ENCODE measurements at places on chromosomes 1 and 21.

- no peak for DNase-seq
Observed at GRCh38 chr1:167722152-167722869, 529 bp downstream of the MPZL1 start.

- DNase-seq, result no peak
Observed at GRCh38 chr1:210262167-210262896, 29.7 kb downstream of the SERTAD4 start.

DNA sequence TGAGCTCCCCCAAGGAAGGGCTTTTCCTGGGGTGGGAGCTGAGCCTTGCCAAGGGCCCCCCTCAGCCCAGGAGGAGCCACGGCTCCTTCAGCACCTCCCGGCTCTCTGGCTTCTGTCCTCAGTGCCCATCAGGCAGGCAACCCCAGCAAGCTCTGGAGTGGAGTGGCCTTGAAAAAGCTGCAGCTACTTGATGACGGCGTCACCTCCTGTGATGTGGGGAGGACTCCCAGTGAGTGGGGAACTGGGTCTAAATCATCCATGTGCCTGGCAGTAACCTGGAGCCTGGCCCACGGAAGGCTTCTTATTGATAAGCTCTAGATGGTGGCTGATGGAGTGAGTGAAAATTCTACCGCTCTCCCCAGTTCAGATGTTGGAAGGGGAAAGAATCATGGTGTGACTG lies 114.4 kb downstream of the TMEM53 start:
- no peak for DNase-seq

GRCh38 chr21:45617021-45617921 lies 26.3 kb upstream of the PCBP3 start:
- DNase-seq, result no peak

GRCh38 chr1:21689661-21690372 lies 20.7 kb upstream of the RAP1GAP start:
- DNase-seq, result no peak

- DNase-seq, result peak; percentile 38
Observed at GRCh38 chr1:10941891-10942541, 70.4 kb upstream of the TARDBP start.

DNA sequence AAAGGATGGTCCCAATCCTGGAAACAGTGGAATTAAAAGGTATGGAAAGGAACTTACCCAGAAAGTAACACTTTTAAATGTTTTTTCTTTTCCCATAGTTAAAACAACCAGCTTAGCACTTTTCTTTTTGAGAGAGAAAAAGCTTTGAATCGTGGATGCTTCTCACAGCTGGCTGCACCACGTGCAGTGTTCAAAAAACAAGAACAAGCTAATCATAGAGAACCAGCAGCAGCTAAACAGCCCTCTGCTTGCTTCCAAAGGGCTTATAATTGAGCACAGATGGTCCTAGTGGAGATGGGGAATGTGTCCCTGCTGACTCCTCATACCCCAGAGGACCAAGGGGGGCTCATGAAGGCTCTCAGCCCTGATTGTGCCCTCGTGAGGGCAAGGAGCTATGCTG lies 26.4 kb downstream of the UTP25 start:
- no peak for DNase-seq

DNA sequence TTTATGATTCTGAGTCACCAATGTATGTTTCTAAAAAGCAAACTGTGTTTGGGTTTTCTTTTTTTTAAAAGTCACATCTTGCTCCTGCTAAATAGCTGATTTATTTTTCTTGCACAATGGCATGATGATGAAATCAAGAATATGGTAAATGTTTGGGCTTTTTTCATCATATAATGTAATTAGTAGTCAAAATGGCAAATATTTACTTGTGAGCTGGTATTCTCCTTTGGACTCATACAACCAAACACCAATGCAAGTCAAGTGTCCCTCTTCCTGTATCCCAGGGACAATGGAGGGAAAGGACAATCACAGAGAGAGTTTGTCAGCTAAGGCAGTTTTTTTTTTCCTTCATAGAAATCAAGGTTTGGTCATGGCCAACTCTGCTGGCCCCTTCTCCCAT lies 94.6 kb upstream of the RALGPS2 start:
- no peak for DNase-seq

GRCh38 chr1:121483961-121484424 lies 299.2 kb downstream of the SRGAP2C start:
- no peak for DNase-seq

DNA sequence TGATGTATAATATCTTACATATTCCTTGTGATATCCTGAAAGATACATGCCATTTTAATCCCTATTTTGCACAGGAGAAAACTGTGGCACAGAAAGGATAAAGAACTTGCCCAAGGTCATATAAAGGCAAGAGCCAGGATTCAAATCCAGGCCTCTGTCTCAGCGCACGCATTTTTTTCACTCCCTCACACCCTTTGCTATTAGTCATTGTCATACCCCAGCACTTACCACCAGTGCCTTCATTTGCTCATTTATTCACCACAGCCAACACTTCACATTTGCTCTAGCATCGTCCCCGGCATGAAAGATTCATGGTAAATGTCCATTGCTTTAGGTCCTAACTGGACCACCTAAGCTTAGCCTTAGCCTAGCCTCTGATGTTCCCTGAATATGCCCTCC lies 14.2 kb downstream of the ALX3 start:
- no peak for DNase-seq

GRCh38 chr1:176803042-176803441 lies 340.1 kb downstream of the PAPPA2 start:
- DNase-seq, result no peak

DNA sequence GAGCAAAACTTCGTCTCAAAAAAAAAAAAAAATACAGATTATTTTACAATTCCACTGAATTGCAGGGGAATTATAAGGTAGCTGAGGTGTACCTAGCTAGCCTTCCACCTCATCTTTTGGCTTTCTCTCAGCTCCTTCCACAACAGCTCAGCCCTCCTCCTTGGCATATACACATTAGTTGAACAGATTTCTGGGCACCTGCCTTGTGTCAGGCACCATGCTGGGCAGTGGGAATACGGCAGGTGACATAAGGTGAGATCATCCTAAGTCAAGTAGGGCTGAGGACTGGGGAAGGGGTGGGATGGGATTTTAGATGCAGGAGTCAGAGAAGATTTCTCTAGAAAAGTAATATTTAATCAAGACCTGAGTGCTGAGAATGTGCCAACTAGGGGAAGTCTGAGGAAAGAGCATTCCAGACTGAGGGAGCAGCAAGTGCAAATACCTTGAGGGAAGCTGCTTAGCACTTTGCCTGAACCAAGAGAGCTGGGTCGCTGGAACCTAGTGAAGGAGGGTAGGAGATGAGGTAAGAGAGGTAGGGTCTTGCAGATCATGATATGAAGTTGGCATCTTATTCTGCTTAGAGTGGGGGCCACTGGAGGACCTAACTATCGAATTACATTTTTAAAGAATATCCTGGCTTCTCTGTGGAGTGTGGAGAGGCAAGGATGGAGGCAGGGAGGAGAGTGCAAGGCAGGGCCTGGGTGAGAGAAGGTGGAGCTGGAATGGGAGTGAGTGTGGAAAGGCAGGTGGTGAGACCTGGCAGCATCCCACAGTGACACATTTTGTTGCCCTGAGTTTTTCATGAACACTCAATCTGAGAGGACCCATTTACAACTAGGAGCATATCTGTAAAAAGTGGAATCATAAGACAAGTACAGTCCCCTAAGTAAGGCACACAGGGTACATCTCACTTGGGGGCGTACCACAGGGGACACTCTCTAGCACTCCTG lies 28.2 kb downstream of the LAMC2 start:
- no peak for DNase-seq

DNA sequence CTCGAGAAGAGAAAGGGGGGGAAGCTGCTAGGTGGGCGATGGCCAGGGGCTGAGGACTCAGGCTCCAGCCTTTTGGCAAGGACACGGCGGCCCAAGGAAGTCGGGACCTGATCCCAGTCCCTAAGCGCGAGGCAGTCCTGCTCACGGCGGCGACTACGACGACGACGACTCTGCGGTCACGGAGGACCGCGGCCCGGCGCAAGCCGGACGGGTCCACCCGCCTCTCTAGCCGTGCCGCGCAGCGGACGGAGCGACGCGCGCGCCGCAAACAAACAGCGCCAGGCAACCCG lies 401 bp downstream of the WNT9A start:
- DNase-seq, result no peak

GRCh38 chr1:231724876-231725647 lies 98.5 kb downstream of the DISC1 start:
- DNase-seq, result peak; percentile 3

DNA sequence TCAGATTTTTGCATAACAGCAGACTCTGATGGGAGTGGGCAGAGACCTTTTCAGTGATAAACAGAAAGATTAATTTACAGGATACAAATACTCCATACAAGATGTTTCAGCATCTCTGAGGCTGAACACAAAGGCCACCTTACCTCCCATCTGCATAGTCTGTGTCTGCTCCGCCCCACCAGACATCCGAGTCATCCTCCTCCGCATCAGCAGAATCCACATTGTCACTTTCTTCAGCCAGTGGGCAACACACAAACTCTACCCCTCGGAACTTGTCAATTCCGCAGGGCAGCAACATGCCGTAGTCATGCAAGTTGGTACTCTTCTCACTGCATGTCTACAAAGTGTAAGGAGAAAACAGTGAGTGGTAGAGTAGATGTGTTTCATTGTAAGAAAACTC lies 119.7 kb downstream of the APP start:
- no peak for DNase-seq

GRCh38 chr1:2427976-2428375 lies 15.6 kb upstream of the PEX10 start:
- DNase-seq, result no peak

DNA sequence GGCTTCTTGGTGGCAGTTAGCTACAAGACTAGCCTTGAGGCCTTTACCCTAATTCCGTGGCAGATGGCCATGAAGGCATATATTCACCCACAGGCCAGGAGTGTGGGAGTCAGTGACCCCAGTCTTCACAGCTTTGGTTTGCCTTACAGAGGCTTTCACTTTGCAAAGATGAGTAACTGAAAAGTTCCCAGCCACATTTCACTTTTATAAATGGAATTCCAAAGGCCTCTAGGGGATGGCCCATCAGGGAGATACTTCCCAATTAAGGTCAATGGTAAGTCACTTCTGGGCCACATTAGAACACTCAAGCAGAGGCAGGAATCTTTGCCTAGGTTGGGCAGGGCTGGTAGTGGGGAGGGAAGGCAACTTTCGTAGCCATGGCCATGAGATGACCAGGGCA lies 13.1 kb upstream of the HEYL start:
- DNase-seq, result no peak

DNA sequence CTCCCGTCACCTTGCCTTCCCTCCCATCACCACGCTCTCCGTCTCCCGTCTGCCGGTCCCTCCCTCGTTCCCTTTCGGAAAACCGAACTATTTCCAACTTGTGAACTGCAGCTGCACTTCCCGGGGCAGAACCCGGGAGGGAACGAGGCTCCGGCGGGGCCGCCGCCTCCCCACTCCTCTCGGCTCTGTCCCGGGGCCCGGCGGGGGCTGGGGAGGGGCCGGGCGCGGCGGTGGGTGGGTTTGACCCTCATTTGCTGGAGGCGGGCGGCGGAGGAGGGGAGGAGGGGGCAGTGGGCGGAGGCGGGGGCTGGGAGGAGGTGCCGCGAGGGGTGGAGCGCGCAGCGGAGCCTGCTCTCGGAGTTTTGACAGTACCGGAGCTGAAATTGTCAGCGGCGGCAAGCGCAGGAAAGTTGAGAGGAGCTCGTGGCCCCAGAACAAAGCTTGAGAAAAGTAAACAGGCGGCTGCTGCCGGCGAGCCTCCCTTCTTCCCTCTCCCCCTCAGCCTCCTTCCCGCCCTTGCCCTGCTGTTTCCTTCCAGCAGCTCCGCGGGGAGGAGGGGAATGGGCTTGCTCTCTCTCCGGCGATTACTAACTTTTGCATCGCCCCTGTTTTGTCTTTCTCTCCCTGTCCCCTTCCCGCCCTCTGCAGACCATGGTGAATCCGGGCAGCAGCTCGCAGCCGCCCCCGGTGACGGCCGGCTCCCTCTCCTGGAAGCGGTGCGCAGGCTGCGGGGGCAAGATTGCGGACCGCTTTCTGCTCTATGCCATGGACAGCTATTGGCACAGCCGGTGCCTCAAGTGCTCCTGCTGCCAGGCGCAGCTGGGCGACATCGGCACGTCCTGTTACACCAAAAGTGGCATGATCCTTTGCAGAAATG lies 2.9 kb downstream of the LMO4 start:
- DNase-seq, result peak; percentile 47

DNA sequence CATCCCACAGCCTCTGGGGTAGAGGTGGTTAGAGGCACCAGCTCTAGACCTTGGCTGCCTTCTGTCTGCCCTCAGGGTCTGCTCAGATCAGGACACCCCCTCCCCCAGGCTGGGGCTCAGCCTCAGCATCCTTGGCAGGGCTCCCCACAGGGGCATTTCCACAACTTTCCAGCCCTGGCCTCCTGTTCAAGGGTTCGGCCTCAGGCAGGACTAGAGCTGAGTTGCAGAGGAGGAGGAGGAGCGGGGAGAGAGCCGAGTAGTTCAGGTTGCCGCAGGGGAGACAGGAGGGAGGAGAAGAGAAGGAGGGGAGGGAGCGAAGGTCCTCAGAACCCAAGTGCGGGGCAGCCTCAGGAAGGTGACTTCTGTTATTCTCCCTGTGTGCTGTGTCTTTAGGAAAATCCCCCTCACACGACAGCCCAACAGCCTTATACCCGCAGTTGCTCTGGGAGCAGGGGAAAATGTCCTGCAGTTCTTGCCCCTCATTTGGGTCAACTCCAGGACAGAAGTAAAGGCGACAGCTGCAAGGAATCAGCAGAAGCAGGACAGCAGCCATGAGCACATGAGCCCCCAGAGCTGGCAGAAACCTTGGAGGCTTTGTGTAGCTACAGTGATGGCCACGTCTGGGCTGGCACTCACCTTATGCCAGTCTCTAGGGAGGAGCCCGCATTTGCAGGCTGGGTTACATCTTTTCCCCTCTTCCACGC lies 46.5 kb upstream of the TENT5B start:
- no peak for DNase-seq

DNA sequence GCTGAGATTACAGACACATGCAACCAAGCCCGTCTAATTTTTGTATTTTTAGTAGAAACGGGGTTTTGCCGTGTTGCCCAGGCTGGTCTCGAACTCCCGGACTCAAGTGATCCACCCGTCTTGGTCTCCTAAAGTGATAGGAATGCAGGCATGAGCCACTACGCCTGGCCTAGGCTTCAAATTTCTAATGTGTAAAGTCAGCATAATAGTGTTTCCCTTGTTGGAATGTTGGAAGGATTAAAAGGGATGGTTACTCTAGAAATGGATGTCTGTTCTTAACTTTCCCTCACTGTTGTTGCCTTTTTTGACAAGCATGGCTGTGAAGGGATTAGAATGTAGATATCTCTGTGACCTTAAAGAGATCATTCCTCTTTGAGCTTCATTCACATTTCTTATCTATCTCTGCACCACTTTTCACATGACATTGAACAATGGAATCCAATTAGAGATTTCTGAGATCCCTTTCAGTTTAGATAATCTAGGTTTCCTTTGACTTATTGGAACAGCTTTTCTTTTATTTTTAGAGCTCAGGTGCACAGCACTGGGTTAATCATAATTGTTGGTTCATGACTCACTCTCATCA lies 33.7 kb downstream of the NFASC start:
- no peak for DNase-seq

- DNase-seq, result no peak
Observed at GRCh38 chr1:71695084-71695483, 587.3 kb downstream of the NEGR1 start.
